Activated CD4-positive, alpha-beta T cell treated with anti-CD3 and anti-CD28 coated beads, Interleukin-10, Interleukin-2, amounts not matched to agents 100 ng/mL and 50 ng/mL, durations not matched to agents 16 hours and 8 hours (primary cell): ENCODE measurements at places on chromosomes 12 and 14.
A peak's percentile ranks its signal among the peaks of the same experiment; 100 is the strongest.

DNA sequence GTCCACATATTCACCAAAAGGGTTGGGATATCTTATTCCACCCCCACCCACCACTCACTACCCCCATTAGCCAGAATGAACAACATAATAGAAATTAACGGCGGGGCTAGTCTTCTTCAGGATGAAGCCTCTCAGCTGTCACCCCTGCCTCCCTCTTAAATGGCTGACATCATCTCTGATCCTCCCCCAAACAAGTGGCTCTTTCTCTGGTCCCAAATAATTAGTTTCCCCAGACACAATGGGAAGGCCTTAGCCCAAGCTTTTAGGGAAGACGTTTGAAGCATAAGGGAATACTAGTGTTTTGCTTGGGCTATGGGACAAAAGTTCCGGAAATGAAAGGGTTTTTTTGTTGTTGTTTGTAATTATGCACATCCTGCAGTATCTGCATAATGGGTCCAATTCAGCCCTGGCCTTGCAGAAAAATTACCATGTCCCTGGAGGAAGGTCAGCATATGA lies 13.8 kb downstream of the STON2 start:
- no peak for DNase-seq

- no peak for DNase-seq
Observed at GRCh38 chr12:123003257-123003656, 22.8 kb downstream of the ARL6IP4 start.

DNA sequence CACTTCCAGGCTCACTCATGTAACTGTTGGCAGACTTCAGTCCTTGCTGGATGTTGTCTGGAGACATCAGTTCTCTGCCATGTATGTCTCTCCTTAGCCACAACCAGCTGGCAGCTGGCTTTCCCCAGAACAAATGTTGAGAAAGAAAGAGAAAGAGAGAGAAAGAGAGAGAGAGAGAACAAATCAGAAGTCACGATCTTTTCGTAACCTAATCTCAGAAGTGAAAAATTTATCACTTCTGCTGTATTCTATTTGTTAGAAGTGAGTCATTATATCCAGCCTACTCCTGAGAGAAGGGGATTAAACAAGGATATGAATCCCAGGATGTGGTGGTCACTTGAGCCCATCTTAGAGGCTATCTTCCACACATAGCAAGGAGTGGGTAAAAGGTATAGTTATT lies 101.2 kb downstream of the BTG1 start:
- DNase-seq, result peak; percentile 47

DNA sequence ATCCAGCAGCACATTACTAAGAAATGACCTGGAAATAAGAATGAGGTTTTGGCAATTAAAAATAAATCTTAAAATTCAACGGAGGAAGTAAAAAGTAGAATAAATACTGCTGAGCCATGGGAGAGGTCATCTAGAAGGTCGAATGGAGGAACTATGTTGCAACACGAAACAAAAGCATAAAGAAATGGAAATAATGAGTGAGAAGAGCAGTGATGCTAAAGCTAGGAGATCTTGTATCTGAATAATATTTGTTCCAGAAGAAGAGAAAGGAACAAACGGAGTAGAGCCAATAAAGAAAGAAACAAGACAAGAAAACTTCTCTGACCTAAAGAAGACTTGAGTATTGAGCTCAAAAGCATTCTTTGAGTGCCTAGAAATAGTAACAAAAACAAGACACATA lies 6.6 kb upstream of the KRT7 start:
- DNase-seq, result no peak

GRCh38 chr14:97706819-97707218 lies 909.6 kb downstream of the VRK1 start:
- peak; percentile 23 for DNase-seq

DNA sequence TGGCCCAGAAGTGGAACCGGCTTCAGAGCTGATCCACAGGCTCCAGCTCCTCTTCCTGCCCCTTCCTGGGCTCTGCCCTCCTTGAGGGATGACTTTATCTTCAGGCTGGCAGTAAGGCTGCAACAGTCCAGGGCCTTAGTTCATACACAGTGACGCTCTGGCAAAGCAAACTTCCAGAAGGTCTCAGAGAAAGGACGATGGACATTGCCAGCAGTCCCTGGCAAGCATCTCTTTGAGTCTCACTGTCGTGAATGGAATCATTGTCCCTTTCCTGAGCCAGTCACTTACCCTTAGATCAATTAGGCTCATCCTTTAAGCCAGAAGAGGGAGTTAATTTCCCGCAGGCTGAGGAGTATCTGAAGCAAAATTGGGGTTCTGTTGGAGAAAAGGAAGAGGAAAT lies 8.6 kb downstream of the AK7 start:
- no peak for DNase-seq

DNA sequence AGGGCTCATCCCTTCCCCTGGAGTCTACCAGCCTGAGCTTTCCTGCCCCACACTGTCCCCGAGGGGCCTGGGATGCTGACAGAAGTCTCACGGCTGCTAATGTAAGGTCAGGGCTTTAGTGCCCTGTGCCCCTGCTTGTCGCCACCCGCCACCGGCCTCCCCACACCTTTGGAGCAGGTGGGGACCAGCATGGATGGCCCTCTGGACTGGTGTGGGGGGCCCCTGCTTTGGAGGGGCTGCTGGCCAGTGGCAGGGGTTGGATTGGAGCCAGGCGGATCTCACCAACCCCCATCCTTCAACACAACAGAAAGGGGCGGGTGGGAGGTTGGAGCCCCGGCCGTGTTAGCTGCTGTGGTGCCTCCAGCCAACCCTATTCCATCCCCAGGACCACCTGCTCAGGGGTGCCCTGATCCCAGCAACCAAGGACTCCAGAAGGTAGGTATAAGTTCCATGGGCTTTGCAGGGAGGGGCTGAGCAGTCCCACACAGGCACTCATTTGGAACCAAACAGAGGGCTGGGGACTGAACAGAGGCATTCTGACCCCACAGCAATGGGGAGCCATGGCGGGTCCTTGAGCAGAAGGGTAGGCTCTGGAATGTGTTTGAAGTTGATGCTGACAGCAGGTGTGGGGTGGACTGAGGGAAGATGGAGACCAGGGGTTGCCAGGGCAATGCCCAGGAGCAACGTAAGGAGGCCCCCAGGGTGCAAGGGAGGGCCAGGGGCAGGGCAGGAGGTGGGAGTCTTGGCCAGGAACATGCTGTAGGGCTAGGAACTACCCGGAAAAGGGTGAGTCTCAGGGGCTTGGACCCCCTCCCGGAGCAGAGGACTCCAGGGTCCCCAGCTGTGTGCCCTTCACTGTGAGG lies 145.1 kb upstream of the C14orf180 start:
- DNase-seq, result no peak

DNA sequence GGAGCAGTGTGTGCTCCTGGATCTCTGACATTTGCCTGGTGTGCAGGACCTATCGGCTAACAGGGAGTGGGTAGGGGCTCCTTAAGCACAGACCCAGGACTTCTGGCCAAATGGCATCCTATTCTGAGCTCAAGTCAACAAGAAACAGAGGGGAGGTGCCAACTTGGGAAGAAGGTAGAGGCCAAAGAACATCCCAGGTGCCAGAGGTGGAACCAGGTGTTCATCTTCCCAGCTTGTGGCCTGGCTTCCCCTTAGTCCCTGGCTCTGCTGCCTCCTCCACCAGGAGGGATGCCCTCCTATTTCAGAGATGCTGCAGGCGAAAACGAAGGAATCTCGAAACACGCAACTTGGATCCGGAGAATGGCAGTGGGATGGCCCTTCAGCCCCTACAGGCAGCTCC lies 6.2 kb downstream of the SLC39A5 start:
- DNase-seq, result no peak

GRCh38 chr12:1947081-1947480 lies 28.6 kb upstream of the CACNA2D4 start:
- no peak for DNase-seq

DNA sequence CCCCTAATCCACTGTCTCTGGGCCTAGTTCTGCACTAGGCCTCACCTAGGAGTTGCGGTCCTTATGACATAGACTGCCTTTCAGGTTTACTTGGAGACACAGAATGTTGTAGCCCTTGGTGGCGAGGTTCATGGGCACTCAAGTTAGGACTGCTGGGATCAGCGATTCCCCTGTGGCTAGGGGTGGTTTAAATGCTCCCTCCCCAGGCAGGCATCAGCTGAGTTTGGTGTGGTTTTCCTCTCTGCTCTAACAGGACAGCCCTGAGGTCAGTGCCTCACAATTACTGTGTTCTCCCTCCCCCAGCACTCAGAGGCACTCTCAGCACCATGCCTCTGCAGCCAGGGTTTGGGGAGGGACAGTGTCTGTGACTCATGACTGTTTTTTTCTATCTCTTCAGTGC lies 22.2 kb upstream of the RDH16 start:
- no peak for DNase-seq

- no peak for DNase-seq
Observed at GRCh38 chr14:64841121-64841651, 38.5 kb downstream of the SPTB start.

GRCh38 chr12:51904951-51905470 lies 2.3 kb upstream of the ACVRL1 start:
- no peak for DNase-seq

- peak; percentile 64 for DNase-seq
Observed at GRCh38 chr12:26317942-26318575, 122.7 kb downstream of the SSPN start.

- DNase-seq, result no peak
Observed at GRCh38 chr12:115322275-115322674, 638.3 kb upstream of the TBX3 start.

GRCh38 chr12:97910559-97910958 lies 448.0 kb downstream of the RMST start:
- no peak for DNase-seq

- DNase-seq, result no peak
Observed at GRCh38 chr12:33012226-33012625, 115.6 kb upstream of the PKP2 start.

GRCh38 chr12:26271024-26271423 lies 75.7 kb downstream of the SSPN start:
- DNase-seq, result no peak

GRCh38 chr12:94819011-94819410 lies 168.7 kb upstream of the TMCC3 start:
- DNase-seq, result no peak

DNA sequence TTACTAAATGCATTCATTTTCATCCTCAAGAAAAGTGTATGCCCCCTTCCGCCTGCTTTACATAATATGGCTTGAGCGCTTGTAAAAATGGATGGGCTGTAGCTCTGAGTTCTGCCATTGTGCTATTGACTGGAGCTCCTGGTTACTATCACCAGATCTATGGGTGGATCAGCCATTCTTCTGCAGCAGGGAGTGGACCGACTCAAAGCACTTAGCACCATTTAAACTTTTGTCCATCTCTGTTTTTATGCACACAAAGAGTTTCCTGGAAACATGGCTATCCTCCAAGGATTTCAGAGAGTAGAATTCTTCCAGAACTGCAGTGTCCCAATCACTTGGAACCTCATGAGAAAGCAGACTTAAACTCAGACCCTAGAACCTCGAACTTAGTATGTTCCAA lies 4.5 kb upstream of the NUMB start:
- DNase-seq, result no peak

DNA sequence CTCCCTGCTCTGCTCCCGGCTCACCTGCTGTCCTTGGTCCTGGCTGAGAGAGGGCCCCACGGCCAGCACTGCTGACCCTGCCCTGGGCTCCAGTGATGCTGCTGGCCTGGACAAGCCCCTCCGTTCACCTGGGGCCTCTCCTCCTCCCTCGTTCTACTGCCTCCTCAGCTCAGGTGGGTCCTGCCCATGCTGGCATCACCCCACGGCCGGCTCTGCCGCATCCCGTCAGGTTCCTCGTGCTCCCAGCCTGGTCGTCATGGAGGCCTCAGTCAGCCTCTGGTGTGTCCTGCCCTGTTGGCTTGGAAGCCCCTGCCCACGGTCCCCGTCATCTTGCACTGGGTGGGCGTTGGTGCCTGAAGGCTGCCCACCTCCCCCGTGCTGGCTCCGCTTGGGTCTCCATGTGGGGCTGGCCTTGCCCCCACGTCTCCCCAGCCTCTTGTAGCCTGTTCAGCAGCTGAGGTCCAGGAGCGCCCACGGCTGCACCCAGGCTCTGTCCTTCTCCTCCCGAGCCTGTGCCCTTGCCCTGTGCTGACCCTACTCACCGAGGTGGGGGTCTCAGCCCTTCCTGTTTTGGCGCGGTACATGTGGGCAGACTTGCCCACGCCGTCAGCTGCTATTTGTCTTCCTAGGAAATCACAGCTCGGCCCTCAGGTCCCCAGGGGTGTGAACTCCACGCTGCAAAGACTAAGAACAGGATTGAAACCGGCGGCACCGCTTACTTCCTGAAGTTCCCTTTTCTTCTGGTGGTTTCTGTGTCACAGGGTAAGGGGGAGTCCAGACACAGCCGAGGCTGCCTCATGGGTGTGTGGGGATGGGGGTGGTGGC lies 121.6 kb downstream of the TMEM121 start:
- DNase-seq, result no peak

DNA sequence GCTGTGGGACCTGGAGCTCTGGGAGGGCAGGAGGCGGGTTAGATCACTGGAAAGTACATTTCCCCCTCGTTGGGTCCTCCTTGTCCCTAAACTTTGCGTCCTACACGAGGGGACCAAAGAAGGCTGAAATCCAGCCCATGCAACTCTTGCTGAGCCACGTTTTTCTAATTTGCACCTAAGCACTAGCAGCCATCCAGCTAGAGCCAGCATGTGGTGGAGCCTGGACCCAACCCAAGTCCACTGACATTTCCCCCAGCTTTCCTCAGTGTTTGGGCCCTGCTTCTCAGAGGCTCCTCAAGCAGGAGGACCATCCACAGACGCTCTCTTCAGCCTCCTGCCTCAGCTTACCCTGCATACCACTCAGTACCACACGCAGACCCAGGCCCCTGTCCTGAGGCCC lies 49.7 kb downstream of the TSPAN11 start:
- DNase-seq, result no peak

DNA sequence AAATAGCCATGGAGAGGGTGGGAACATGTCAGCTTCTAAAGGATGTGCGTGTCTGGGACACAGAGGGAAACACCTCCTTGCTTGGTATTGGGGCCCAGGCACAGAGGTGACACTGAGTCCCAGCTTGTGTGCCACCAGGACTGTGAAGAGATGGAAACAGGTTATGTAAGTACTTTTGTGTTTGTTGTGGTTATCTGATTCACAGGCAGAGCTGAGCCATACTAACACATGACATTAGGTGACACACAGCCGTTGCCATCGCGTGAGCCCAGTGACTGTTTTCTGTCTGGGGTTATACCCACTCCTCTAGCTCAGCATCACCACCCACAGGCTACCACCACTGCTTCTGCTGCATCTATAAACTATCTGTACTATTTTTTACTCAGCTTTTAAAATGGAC lies 12.1 kb upstream of the FLVCR2 start:
- peak; percentile 95 for DNase-seq

DNA sequence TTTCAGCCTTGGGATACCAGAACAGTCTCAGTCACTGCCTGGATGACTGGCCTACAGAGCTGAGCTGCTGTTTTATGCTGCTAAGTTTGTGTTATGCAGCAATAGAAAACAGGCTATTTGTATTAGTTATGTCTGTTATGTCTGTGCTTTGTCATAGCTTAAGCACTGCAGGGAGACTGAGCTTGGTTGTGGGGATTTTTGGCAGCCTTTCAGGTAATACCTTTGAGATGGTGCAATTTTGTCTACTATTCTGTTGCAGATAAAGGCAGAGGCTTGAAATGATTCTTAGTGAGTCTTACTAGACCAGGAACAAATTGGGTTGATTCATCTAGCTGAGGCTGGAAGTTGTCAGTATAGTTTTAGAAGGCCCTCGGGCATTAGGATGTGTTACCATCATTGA lies 201.3 kb upstream of the RBM19 start:
- DNase-seq, result no peak
